ENCODE measurements at places on chromosomes 2 and 18.

- no peak for DNase-seq
Observed at GRCh38 chr2:196224756-196225155, 53.4 kb upstream of the STK17B start.

- peak; percentile 21 for DNase-seq
Observed at GRCh38 chr18:70195852-70196434, 9.5 kb downstream of the RTTN start.

- no peak for DNase-seq
Observed at GRCh38 chr18:10400534-10401307, 53.7 kb upstream of the APCDD1 start.

- DNase-seq = no peak
Observed at GRCh38 chr2:20880221-20880771, 57.4 kb upstream of the LDAH start.

DNA sequence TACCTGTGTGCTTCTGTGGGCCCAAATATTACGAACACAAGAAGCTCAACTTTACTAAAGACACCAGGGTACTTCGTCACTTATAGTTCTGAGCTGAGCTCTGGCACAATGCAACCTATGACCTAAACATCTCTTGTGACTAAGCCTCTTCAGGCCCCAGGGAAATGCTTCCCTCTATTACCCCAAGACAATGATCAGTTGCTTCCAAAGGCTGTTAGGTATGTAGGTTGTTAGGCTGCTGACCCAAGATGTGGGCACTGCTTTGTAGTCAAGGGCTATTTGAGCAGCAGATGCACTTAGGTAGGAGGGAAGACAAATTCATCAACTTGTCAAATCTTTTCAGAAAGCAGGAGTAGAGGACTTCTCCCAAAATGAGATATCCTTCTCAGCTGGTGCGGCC lies 640.1 kb downstream of the EPHA4 start:
- DNase-seq = no peak

DNA sequence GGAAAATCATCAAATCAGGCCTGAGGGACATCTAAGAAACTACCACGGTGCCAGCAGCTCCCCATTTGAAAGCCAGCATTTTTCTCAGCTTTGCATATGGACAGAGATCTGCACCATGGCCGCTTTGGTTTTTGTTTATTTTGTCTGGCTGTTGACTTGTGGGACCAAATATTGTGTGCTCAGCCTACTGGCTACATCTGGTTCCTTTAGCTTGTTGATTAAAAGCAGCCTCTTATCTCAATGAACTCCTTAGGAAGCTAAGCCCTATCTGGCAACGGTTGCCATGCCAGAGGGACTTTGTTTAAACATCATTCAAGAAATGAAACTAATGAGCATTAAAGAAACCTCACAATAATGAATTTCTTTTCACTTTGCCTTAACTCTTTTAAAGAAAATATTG lies 32.4 kb upstream of the CCDC150 start:
- no peak for DNase-seq

- no peak for DNase-seq
Observed at GRCh38 chr2:231315896-231316295, 79.6 kb upstream of the B3GNT7 start.

GRCh38 chr18:79699653-79700052 lies 20.1 kb downstream of the CTDP1 start:
- DNase-seq = no peak

- no peak for DNase-seq
Observed at GRCh38 chr2:172861098-172861497, 125.5 kb downstream of the RAPGEF4 start.

- DNase-seq = no peak
Observed at GRCh38 chr2:22824618-22825017, 560.4 kb upstream of the KLHL29 start.

- peak; percentile 59 for DNase-seq
Observed at GRCh38 chr18:3914833-3915610, 465.1 kb downstream of the TGIF1 start.

DNA sequence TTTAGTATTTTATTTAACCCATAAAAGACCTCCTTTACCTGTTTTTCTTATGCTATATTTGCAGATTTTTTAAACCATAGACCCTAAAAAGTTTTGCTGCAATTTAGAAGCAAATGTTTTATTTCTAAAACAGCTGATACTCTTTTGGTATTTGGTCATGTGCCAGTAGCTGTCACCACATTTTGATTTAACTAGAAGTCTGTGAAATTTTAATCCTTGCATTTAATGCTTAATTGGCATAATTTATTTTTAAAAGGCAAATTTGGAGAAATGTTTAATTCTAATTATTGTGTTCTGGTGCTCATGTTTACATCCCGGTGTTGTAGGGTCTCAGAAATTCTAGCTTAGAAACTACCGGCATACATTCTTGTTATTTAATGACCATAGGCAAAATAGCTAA lies 111.8 kb downstream of the TTC27 start:
- no peak for DNase-seq

DNA sequence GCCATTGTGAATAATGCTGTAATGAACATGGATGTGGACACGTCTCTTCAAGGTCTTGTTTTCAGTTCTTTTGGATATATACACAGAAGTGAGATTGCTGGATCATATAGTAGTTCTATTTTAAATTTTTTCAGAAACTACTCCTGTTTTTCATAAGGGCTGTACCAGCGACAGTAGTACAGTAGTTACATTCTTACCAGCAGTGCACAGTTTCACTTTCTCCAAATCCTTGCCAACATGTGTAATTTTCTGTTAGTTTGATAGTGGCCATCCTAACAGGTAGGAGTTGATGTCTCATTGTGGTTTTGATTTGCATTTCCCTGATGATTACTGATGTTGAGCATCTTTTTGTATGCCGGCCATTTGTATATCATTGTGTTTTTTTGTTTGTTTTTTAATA lies 81.7 kb downstream of the EPC2 start:
- DNase-seq = no peak

GRCh38 chr18:32243358-32243757 lies 53.5 kb downstream of the MEP1B start:
- no peak for DNase-seq

GRCh38 chr2:217256251-217256650 lies 396.4 kb upstream of the TNP1 start:
- DNase-seq = no peak

DNA sequence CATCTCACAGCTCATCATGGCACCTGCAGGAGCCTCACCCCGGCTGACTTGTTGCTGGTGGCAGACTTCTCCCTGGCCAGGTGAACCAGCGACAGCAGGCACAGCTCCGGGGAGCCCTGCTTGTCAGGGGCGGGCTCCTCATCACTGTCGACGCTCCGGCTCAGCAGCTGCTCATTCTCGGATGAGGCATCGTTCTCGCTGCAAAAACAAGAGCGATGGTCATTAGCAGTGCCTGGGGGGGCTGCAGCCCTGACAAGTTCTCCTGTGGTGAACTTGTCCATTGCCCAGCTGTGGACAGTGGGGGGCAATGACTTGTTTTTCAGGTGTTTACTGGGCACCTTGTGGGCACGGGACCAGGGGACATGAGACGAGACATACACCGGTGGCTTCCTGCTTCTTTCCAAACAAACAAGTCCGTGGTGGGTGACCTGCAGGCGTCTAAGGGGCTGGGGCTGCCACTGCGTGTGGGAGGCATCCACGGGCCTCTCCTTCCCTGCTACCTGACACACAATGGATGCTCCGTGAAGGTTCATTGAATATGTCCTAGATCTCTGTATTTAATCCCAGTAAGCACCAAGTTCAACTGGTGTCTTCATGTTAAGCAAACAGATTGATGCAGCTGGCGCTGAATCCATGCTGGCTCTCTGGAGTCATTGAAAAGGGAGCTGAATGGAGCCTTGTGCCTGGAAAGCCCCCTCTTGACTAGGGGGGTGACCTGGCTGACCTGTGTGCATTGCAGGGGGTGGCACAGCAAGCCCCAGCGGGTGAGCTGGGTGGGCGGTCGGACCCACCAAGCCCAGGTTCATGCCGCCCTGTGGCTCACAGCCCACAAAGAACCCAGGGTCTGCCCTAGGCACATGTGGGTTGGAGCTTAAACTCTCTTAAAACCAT lies 81.0 kb downstream of the EDAR start:
- no peak for DNase-seq

DNA sequence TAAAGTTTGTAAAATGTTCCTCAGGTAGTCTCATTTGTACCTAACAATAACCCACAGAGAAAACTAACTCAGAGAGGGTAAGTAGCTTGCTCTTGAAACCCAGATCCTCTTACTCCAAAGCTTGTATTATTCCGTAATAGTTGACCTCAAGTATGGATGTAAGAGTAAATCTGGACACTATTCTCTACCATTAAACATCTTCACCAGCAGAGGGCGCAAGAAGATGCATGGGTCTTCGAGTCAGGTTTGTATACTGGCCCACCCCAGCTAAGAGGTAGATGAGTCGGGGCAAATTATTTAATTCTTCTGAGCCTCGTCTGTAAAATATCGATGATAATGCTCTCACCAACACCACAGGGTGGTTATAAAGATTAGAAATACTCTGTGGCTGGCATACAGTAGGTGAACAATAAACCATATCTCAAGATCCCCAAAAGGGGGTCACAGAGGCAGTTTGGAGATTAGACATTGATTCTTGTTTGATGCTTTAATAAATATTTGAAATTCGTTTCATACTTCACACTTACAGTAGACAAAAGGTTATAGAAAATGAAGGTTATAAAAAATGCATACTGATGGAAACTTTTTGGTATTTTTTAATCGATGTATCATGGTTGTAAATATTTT lies 3.5 kb upstream of the CABLES1 start:
- peak; percentile 88 for DNase-seq

GRCh38 chr2:12047761-12048160 lies 301.3 kb downstream of the LPIN1 start:
- no peak for DNase-seq

DNA sequence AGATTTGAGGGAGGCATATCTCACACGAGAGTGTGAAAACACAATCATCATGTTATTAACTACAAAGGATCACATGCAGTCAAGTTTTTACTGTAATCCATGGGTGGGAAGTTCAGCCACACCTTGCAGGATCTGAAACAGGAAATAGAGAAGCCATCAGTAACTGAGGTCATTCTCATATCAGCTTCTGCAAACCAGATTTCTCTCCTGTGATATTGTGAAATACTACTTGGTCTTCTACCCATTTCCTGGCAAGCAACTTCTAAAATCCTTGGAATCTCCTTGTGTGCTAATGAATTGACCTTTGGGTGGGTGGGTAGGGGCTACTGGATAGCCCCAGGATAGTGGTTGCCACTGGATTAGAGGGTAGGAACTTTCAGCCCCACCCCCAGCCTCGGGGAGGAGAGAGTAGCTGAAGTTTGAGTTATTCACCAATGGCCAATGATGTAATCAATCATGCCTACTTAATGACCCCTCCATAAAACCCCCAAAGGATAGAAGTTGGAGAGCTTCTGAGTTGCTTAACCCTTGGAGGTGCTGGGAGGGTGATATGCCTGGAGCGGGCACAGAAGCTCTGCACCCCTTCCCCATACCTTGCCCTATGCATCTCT lies 25.6 kb upstream of the TGIF1 start:
- DNase-seq = no peak

GRCh38 chr2:70772486-70773155 lies 4.6 kb upstream of the ADD2 start:
- no peak for DNase-seq

DNA sequence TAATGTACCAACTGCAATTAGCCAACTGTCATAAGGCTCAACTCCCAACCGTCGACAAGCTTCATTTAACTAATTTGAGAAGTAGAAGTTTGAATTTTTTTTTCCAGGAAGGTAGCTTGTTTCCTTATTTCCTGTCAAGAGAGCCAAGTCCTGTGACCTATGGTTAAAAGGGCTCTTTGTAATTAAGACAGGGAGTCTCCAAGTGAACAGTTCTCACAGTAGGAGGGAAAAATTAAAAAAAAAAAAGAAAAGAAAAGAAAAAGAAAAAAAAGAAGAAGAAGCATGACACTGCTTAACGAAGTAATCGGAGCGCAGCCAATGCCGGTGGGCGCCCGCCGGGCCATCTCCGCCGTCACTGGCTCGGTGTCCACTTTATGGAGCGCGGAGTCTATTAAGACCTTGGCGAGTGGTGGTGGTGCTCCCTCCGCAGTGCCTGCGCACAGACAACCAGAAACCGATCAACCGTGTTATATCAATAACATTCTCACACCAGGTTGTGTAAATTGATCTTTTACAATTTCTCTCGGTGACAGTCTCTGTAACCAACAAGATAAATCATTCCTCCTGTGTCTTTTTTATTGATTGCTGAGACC lies 197.2 kb upstream of the POU3F3 start:
- no peak for DNase-seq

DNA sequence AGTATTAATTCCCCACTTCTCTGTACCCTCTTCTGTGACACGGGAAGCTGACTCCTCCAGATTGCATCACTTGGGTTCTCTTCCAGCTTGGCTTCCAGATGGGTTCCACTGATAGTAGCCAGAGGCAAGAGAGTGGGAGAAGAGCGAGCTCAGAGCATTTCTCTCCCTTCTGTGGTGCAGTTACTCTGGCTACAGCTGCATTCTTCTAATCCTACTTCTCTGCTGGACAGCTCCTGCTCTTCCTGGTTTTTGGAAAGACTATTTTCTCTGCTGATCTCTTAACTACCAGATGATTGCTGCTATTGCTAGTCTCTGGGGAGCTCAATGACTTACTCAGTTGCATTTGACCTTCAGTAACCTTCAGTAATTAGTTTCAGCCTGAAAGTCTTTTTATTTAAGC lies 187.5 kb upstream of the MAP2 start:
- no peak for DNase-seq

DNA sequence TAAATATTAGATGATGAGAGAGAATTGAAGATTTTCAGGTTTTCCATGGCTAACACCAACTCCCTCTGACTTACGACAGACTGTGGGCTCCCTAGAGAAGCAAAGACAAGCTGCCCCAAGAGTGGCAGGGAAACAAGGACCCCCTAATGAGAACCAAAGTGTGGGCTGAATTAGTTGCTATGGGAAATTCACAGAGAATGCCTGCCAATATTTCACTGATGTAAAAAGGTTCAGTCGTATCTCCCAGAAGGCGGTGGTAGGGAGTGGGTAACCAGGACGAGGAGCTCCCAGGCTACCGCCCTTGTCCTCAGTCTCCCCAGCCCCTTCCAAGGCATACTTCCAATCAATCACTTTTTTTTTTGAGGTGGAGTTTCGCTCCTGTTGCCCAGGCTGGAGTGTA lies 113.6 kb downstream of the LAMA1 start:
- DNase-seq = no peak

DNA sequence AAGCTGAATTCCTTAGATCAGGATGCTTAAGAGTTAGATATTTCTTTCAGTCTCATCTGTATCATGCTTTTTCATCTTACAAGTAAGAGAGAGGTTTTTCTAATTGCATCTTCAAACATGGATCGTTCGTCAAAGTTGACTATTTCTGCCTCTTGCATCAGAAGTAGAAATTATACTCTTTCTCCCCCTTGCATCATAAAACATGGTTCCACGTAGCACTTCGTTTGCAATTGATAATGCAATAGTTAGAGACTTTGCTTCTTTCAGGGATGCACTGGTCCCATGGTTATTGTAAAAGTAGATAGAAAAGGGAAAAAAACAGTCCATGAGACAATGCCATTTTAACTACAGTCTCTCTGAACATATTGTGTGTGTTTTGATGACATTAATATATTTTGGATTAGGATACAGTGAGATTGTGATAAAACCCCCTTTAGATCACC lies 75.1 kb upstream of the PARD3B start:
- no peak for DNase-seq

GRCh38 chr2:28366496-28367282 lies 26.0 kb upstream of the FOSL2 start:
- DNase-seq = peak; percentile 76

GRCh38 chr2:204891739-204892138 lies 346.5 kb downstream of the PARD3B start:
- DNase-seq = no peak

- DNase-seq = no peak
Observed at GRCh38 chr2:109127556-109127955, 1.4 kb upstream of the SH3RF3 start.

All from hematopoietic multipotent progenitor cell treated with erythropoietin and hydrocortisone succinate and interleukin-3 and kit ligand, for 17 days (in vitro differentiated cells).